ENCODE measurements at places on chromosomes 12 and 14.

DNA sequence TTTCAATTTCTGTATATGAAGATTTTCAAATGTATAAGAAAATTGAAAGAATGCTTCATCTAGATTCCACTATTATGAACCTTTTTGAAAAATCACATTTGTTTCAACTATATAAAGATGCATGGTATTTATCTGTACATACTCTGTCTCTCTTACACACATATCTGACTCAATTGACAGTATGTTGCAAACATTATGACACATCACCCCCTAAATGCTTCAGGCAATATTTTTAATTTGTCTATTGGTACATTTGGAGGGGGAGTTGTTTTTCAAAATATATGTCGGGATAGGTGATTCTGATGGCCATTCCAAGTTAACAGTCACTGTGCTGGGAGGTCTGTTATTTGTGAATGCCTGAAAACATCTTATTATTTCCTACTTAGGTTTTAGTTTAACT is 14.4 kb downstream of the PCNX1 start:
- no peak for DNase-seq

- DNase-seq, result peak; percentile 67
Measured at GRCh38 chr14:56357428-56357827, 222.2 kb upstream of the TMEM260 start.

- DNase-seq, result no peak
Measured at GRCh38 chr14:73145371-73145770, 9.1 kb downstream of the PSEN1 start.

DNA sequence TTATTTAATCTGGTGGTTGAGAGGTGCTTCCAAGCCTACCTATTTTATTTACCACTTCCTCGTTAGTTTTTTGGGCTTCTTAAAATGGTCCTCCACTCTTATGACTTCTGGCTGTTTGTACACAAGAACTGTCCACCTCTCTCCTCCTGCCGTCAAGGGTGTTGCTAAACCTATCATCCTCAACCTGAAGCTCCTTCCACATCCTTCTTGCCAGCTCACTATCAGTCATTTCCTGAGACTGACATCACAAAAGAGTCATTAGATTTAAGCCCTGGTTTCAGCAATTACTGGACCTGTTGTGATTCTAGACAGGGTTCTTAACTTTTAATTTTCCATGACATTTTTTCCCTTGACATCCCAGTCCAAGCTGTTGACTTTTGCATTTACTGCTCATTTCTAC is 91.9 kb downstream of the BICD1 start:
- no peak for DNase-seq

DNA sequence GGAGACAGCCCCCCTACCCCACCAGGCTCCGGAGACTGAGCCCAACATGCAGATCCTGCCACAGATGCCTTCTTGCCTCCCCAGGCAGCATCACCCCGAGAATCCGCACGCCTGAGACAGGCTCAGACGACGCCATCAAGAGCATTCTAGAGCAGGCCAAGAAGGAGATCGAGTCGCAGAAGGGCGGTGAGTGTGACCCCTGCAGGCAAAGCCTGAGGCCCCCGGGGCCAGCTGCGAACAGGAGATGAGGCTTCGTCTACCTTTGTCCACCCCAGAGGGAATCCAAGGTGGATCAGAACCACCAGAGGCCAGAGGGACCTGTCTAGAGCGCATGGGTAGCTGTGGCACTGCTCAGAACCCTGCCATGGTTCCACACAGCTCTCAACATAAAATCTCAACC is 56.9 kb downstream of the PHETA1 start:
- DNase-seq, result no peak

DNA sequence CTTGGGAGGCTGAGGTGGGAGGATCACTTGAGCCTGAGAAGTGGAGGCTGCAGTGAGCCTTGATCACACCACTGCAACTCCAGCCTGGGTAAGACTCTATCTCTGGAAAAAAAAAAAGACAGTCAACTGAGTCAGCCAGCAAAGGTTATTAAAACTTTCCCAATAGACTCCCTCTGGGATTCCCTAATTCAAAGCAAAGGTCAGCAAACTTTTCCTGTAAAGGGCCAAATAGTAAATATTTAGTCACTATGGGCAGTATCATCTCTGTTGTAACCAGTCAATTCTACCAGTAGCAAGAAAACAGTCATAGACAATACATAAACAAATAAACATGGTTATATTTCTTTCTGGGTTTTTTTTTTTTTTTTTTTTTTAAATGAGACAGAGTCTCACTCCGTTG is 122.5 kb downstream of the IPO8 start:
- no peak for DNase-seq

GRCh38 chr12:4220536-4221257 is 52.9 kb upstream of the CCND2 start:
- no peak for DNase-seq

- DNase-seq, result no peak
Measured at GRCh38 chr14:54220071-54220703, 176.6 kb upstream of the CDKN3 start.

DNA sequence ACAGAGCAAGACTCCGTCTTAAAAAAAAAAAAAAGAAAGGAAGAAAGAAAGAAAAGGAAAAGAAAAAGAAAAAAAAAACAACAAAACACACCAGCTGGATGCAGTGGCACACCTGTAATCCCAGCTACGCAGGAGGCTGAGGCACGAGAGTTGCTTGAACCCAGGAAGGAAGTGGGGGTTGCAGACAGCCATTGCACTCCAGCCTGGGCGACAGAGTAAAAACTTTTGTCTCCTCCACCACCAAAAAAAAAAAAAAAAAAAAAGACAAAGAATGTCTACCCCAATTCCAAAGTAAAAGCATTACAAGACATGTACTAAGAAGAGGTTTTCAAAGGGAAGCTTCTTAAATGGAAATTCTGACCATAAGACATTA is 53.4 kb downstream of the HNRNPC start:
- DNase-seq, result no peak

- no peak for DNase-seq
Measured at GRCh38 chr14:68148276-68148675, 328.7 kb downstream of the RAD51B start.

DNA sequence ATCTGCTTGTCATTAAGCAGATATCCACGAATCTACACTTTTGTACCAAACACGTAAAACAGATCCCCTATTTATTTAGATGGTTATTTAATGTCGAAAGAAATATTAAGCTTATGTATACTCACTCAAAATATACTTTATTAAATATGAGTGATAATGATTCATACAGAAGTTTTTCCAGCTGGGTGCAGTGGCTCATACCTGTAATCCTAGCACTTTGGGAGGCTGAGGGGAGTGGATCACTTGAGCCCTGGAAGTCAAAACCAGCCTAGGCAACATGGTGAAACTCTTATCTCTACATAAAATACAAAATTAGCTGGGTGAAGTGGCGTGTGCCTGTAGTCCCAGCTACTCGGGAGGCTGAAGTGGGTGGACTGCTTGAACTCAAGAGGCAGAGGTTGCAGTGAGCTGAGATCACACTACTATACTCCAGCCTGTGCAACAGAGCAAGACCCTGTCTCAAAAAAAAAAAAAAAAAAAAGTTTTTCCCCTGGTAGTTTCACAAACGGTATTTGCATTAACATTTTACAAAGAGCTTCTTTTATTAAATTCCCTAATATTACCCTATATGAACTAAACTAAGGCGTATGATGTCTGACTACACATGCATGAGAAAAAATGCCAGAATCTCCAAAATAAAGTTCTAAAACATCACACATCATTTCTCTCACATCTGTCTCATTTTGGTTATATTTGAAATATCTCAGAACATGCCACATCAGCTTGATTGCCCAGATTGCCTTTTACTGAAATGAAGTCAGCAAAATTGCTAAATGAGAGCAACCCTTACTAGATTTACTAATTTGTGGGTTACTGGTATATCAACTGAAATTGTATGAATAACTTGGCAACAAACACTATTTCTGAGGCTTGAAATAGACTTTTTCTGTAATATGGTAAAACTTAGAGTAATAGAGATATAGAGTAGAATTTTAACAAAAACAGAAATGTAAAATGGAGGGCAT is 74.9 kb downstream of the PAWR start:
- DNase-seq, result no peak
